Heart left ventricle (tissue), 16 donors: ENCODE measurements at places on chromosomes 11 and 22. TPM values are rescaled to one million over a fixed set of nuclear protein-coding genes. Genes with fewer than 3 reads are reported as not detected.

ST13 gene
- 202 TPM for total RNA-seq

KCNJ4 gene
- total RNA-seq, result 39.0 TPM

SPI1 gene
- 6.5 TPM for total RNA-seq

SMTNL1 gene
- not detected for total RNA-seq

MS4A12 gene
- total RNA-seq, result not detected

SEC14L2 gene
- 2.4 TPM for total RNA-seq

APOL1 gene
- 132 TPM for total RNA-seq

TSGA10IP gene
- total RNA-seq, result not detected

FKBP2 gene
- 37.2 TPM for total RNA-seq

DGCR2 gene
- total RNA-seq, result 53.3 TPM

IL10RA gene
- total RNA-seq, result 4.4 TPM

OR51G1 gene
- not detected for total RNA-seq
